Thoracic aorta (tissue), 2 donors: ENCODE measurements at places on chromosomes 2 and 18.

DNA sequence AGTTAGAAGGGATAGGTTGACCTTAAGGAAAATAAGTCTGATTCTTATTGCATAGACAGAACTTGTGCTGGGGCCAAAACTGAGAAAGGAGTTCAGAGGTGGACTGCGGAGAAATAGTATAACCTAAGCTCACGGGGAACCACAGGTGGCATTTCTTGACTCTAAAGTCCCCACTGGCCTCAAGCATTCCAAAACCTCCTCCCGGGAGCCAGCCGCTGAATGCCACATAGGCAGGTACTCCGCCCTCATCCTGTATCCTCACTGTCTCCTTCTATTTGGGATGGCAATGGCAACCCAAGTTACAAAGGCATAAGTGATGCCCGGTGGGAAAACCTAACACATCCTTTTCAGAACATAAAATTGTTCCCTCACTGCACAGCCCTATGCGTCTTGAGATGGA, 173.0 kb downstream of the SP3 start:
- no peak overlapping the region for H3K27ac ChIP-seq
- no peak overlapping the region for H3K4me3 ChIP-seq
- no peaks in the 10 kb centered on the region for H3K36me3 ChIP-seq
- no peaks in the 10 kb centered on the region for H3K4me1 ChIP-seq
- no peaks in the 10 kb centered on the region for H3K27me3 ChIP-seq

GRCh38 chr2:187915810-187916209, 361.6 kb upstream of the TFPI start:
- no peaks in the 10 kb centered on the region for H3K27me3 ChIP-seq
- H3K27ac ChIP-seq = no peak overlapping the region
- no peaks in the 10 kb centered on the region for H3K4me1 ChIP-seq
- no peak overlapping the region for H3K4me3 ChIP-seq
- no peak for DNase-seq

DNA sequence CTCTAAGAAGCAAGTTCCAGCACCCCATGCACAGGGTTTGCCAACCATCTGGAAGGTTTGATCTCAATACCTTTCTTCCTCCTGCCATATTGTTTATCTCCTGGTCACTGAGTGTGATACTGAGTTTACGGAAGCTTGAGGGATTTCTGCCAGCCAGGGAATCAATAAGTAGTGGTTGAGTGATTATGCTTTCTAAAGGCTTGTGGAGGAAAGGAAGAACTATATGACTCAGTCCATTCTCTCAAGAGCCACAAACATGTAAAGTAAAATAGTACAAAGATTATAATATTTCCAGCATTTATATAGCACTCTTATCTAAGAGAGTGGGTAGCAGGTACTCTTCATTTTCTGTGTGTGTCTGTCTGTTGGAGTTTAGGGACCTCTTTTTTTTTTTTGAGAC, 49.2 kb downstream of the SLC4A3 start:
- no peak overlapping the region for H3K4me3 ChIP-seq
- H3K4me1 ChIP-seq = no peaks in the 10 kb centered on the region
- no peaks in the 10 kb centered on the region for H3K27me3 ChIP-seq
- H3K27ac ChIP-seq = no peak overlapping the region

- H3K4me3 ChIP-seq = no peak overlapping the region
- H3K36me3 ChIP-seq = no peaks in the 10 kb centered on the region
- H3K27ac ChIP-seq = no peak overlapping the region
- no peaks in the 10 kb centered on the region for H3K4me1 ChIP-seq
Observed at GRCh38 chr2:129673847-129674711, 305.4 kb upstream of the RAB6C start.

DNA sequence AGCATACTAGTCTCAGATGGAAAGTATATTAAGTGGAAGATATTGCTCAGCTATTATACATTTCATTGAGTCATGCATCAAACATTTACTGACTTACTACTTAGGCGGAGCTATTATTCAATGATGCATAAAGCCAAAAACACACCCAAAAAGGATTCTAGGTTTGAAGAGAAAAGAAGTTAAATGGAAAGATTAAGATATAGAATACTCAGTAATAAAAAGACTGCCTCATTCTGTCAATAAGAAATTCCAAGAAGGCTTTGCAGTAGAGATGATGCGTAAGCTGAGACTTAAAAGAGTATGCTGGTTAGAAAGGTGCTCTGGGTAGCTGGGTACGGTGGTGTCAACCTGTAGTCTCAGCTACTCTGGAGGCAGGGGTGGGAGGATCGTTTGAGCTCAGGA, 27.6 kb downstream of the STK17B start:
- peaks cover 30% of the 10 kb centered on the region for H3K36me3 ChIP-seq
- no peaks in the 10 kb centered on the region for H3K27me3 ChIP-seq
- no peak overlapping the region for H3K27ac ChIP-seq
- H3K4me1 ChIP-seq = no peaks in the 10 kb centered on the region
- no peak overlapping the region for H3K4me3 ChIP-seq
- DNase-seq = no peak
